Stimulated activated CD4-positive, alpha-beta T cell treated with anti-CD3 and anti-CD28 coated beads, Interleukin-12 subunit alpha, Interleukin-12 subunit beta, amount 100 ng/mL, for 24 hours (primary cell): ENCODE measurements at places on chromosomes 3 and 15.
A peak's percentile ranks its signal among the peaks of the same experiment; 100 is the strongest.

GRCh38 chr15:28931828-28932227 is 46.1 kb downstream of the APBA2 start:
- DNase-seq, result no peak

GRCh38 chr15:68445351-68445750 is 13.4 kb upstream of the ITGA11 start:
- no peak for DNase-seq

GRCh38 chr3:48585411-48585810 is 9.7 kb downstream of the COL7A1 start:
- DNase-seq, result no peak

DNA sequence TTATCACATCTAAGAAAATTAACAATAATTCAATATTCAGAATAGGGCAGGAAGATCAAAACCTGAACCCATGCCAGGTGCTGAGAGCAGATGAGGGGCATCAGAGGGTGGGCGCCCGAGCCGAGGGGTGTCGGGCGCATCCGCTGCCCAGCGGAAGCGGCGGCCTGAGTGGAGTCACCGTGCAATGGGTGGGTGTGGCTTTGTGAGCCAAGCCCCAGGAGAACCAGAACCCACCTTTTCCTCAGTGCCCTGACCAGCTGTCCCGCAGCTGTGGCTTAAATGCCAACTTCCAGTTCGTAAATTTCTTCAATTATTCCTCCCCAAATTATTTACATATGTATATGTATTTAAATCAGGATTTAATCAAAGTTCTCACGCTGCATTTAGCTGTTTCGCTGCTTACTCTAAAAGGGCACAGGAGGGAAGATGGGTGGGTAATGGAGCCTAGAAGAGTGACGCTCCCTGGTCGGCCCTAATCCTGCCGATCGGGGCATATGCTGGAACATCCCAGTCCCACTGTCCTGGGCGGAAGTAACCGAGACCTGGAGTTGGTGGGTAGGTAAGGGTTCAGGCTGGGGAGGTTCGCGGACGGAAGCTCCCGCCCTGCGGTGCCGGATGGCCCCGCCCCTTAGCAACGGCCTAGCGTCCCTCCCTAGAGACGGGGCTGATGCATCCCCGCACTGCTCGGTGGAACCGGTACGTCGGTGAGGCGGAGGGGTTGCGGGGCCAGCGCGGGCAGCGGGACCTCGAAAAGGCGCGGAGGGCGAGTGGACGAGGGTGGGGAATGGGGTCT is 1.3 kb downstream of the DNAH1 start:
- DNase-seq, result peak; percentile 30

DNA sequence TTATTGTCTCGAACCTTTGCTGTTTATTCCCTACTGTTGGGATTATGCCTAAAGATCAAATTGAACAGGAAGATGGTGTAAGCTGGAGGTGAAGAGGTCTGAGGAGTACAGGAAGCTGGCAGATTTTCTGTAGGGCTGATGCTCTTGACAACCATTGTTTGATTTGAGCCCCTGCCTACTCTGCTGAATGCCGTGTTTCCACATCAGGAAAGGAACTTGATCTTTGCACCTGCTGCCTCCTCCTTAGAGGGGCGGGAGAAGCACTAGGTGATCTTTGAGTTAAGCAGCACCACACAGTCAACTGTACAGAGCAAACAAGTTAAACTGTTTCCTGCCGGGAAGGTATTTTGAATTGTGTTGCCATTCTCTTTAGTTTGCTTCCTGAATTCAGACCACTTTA is 364.6 kb upstream of the EPHA6 start:
- no peak for DNase-seq

DNA sequence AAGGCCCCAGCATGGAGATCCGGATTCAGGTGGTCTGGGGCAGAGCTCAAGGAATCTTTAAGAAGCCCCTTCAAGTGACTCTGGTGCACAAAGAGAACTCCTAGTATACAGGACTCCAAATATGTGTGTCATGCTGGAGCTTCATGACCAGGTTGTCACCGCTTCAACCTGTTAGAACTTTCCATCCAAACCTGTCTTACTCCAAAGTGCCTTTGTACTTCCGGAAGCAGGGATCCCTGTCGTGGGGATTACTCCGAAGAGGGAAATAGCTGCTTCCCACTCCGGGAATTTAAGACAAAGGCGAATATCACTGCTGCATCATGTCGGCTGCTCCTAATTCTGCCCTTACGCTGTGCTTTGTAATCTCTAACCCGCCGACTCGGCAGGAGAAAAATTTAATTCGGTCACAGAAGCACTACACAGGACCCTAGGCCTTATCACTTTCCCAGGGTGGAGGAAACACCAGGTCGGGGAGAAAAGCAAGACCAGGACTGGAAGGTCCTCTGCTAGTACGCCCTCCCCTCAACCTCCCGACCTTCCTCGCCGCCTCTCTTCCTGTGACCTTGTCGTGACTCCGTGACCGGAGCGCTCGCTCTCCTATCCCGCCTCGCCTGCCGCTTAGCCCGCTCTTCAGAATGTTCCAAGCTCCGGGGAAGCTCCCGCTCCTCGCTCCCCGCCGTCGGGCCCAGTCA is 730 bp downstream of the HIGD1A start:
- DNase-seq, result no peak

GRCh38 chr3:73007992-73008712 is 11.5 kb downstream of the PPP4R2 start:
- DNase-seq, result no peak

- DNase-seq, result no peak
Observed at GRCh38 chr3:193775421-193776077, 182.5 kb downstream of the OPA1 start.
